ENCODE measurements at places on chromosomes 7 and 10.
A peak's percentile ranks its signal among the peaks of the same experiment; 100 is the strongest.

DNA sequence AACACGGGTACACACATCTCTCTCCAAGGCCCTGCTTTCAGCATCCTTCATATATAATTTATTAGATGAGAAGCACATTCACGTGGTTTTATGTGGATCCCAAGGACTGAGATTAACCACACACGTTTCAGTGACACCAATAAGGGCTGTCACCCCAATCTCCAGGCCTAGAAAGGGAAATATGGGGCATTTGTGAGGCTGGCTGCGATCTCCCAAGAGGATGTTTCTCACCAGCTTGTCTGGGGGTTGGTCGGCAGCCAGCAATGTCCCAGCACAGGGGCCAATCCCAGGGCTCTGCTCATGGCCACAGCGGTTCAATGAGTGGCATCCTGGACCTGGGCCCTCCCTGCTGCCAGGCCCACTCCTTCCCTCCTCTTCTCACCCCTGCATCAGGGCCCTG, 115.5 kb downstream of the ITIH5 start:
- DNase-seq = no peak

GRCh38 chr7:107931740-107932515, 40.9 kb downstream of the DLD start:
- no peak for DNase-seq

DNA sequence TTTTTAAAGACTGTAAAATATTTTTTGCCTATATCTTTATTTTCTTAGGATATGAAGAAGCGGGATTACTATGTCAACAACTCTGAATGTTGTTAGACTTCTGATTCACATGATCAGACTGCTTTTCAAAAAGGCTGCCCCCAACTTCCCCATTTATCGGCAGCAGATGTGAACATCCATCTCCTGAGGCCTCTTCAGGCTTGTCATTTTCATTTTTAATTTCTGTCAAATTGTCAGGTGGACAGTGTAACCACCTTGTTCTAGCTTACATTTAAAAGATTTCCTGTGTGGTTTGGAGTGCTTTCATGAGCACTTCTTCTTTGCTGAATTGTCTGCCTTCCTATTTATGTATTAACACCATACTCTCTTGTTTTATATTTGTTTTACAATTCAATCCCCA, 78.8 kb upstream of the GSDME start:
- DNase-seq = no peak

DNA sequence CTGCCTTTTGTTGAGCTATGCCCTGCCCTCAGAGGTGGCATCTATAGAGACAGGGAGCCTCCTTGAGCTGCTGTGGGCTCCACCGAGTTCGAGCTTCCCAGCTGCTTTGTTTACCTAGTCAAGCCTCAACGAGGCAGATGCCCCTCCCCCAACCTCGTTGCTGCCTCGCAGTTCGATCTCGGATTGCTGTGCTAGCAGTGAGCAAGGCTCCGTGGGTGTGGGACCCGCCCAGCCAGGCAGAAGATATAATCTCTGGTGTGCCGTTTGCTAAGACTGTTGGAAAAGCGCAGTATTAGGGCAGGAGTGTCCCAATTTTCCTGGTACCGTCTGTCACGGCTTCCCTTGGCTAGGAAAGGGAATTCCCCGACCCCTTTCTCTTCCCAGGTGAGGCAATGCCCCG, 88.4 kb upstream of the CDK6 start:
- DNase-seq = no peak

- DNase-seq = no peak
Observed at GRCh38 chr10:84990713-84991112, 662.3 kb downstream of the CCSER2 start.

GRCh38 chr7:37984750-37985390, 64.4 kb downstream of the EPDR1 start:
- DNase-seq = no peak

DNA sequence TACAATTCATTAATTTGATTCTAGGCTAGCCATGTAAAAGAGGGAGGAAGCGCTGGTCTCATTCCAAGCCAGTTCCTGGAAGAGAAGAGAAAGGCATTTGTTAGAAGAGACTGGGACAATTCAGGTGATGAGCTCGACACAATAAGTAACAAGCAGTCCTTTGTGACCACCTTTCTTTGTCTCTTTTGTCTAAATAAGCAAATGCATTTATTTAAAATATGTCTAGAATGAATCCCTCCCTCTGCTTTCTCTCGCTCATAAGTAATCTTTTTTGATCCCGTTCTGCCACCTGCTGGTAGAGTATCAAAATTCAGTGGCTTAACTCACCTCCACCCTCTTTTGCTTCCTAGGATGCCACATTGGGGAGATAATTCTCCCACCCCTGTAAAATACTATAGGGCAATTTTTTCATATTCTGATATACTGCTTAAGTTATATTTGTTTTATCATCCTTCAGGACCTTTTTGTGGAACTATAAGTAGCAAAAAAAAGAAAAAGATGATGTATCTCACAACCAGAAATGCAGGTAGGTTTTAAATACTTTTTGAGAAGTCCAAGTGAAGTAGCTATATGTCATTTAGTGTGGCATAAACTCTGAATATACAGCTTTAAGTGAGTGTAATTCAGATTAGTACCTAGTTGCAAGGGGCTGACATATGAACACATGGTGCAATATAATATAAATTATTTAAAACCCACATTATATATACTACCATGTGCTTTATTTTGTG, 91.5 kb downstream of the GSDME start:
- peak; percentile 56 for DNase-seq

Measured in NCI-H345 (cell line).